C1 segment of cervical spinal cord (tissue), 14 donors: ENCODE measurements at places on chromosomes 2 and 18.

DNA sequence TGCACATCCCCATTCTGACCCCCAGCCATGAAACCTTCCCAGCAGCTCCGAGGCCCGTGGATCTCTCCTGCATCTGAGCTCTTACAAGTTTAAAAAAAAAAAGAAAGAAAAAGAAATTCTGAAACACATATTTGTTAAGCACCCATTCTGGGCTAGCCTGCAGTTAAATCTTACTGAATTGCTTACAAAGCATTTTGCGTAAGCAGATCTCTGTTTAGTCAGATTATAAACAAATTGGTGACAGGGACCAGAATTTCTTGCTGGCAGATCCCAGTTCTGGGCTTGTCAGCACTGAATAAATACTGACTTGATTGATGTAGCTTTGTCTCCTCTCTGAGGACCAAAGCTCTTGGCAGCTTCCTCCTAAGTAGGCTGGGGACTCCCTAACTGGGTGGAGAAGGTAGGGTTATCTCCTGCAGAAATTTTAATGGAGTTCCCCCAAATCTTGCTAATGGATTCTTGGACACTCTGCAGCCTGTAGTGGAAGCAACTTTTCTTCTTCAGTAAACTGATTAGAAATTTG, 160.9 kb downstream of the MIB1 start:
- DNase-seq, result no peak

DNA sequence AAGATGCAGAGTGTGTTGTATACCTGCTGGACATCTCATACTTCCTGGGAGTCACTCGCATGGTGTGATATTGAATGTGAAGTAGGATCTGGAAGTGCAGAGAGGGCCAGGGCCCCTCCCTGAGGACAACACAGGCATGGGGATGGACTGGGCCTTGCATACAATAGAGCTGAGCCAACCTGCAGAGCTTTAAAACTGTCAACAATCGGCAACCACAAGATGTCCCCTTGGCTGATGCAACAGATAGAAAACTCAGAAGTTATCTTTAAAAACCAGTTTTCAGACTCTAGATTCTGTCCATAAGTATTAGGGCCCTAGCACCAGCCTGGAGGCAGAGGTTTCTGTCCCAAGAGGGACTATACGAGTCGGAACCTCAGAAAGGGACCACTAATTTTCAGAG, 19.7 kb downstream of the EVA1A start:
- no peak for DNase-seq

DNA sequence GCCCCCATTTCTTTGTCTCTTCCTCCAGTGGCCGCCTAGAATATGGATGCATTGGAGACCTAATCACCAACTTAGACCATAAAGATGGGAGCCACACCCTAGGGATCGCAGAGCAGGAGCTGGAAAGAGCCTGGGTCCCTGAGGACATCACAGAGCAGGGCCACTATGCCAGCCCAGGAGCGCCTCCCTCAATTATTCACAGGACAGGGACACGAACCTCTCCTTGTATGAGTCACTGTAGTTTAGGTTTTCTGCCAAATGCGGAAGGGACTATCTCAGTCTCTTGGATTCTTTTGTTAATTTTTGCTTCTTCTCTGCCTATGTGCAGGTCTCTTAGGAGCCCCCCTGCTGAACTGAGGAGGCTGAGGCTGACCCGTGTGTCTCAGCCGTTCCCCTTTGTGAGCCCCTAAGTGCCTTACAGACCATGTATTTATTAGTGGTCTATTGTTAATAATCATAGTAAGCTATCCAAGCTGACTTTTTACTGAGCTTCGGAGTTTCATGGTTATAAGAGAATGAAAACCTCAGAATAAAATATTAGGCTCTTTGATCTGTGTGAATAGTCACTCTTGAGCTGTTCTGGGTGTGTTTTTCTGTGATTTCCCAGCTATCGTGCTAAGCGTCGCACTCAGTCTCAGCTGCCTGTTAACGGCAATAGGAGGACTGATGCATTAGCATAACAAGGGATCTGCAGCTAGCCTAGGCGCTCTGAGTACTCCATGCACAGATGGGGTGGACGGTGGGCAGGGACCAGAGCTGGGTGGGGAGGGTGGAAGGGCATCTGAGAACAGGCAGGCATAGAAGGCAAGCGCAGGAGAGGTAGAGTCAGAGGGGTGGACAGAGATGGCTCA, 12.7 kb upstream of the PTPN4 start:
- no peak for DNase-seq

DNA sequence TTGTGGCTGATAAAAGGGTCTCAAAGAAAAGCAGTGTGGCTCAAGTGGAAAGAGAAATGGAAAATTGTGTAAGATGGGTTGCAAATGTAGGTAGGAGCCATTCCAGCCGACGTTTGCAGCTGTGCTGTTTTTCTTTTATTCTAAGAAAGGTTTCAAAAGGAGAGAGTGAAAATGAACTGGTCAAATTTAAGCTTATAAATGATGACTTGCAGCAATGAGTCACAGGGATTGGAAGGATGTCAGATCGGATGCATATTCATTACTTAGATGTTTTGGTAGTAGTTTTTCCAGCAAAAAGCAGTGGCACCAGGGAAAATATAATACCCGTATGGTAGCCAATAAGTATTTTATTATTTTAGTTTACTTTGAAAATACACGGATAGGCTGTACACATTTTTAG, 79.1 kb downstream of the LRRTM4 start:
- DNase-seq, result no peak

DNA sequence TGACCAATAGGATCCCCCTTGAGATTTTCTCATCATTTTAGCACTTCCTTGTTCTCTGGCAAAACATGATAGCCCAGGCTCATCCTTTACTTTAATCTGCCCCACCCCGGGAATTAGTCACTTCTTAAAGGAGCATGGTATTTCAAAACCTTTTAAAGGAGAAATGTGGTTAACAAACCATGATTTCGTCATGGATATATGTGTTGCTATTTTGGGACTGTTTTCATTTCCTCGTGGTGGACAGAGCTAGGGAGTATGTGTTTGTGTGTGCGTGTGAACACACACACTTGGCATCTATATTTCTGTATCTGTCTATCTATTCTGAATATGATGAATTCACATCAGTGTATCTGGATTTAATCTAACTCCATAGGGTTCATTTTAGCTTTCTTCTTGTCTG, 128.1 kb downstream of the BIRC6 start:
- DNase-seq, result no peak

GRCh38 chr2:203867561-203868200, at the start of gene CTLA4:
Gene CTLA4 (plus strand): TSS chr2:203867771. CDS start chr2:203867943, 172 bp downstream.
- DNase-seq, result no peak

DNA sequence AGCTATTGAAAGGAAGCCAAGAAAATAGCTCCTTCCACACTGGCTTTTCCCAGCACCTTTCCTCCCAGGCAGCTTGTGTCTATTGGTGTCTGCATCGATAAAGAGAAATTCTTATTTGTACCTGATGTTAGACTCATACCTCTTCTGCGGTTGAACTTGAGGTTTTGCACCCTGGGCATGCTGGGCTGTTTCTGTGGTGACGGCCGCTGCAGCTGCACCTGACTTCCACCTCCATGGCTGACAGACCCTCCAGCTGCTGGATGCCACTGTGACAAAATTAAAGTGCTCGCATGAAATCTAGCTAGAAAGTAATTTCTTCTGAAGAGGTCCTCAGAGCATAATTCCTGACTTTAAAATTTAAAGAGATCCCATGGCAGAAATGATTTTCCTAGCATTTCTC, 6.6 kb downstream of the FECH start:
- DNase-seq, result no peak

GRCh38 chr2:23484275-23484674, 99.3 kb downstream of the KLHL29 start:
- DNase-seq, result no peak

DNA sequence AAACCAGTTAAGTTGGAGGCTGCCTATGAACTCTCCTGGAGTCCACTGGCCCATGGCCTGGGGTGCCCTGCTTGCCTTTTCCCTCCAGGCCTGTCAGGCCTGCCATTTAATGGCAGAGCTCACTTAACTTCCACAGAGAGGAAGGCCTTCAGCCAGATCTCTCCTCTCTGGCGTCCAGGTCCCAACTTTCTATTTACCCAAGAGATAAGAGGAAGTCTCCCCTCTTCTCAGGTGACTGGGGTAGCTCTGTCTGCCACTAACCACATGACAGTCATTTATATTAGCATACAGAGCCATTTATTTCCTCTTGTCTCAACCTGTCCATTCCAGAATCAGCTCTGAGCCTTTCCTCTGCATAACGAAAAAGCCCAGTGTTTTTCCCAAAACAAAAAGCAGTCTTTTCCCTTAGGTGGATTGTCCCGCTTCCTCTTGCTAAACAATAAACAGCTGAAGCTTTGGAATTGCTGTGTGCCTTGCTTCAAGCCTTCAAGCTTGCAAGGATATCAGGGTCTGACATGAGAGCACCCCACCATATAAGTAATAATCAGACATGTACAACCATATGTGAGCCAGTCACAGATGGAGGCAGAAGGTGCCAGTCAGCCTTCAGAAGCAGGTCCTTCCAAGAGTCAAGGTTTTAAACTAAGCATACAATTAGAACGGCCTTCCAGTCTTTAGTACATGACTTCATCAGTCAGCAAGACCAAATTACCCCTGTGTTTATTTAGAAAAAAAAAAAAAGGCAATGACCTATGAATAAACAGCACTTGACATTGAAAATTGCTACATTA, 71.2 kb upstream of the STPG4 start:
- DNase-seq, result no peak

DNA sequence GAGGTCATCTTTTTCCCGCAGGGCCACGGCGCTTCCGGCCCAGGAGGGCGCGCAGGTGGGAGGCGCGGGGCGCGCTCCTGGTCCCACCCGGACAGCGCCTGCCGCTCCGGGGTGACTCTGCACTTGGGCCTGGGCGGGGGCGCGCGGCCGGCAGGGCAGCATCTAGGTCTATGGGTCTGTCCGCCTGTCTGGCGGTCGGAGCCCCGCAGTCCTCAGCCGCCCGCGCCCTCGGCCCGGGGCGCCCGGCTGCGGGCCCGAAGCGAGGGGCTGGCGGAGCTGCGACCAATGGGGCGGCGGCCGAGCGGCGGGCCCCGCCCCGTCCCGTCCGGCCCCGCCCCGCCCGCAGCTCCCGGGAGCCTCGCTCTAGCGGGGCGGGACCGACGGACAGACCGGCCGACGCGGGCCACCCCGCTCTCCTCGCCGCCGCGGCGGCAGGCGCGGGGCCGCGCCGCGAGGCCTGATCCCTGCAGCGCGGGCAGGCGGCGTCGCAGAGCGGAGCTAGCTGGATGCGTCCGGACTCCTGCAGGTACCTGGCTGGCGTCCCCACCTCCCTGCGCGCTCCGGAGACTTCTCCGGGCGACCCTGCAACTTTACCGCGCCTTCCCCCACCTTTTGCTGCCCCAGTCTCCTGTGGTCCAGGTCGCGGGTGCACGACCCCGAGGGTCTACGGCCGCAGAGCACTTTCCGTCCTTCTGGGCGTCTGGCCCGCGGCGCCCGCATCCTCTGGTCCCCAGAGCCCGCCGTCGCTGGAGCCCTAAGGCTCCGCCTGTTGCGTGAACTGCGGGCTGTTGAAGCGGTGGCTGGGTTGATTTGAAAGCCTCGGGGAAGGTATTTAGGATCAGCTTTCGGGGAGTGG, at the start of gene KCNS3:
Gene KCNS3, plus strand, starts transcription at position 387 of the 856 bp plus-strand sequence. CDS start 52,342 bp downstream, outside the sequence.
- DNase-seq, result no peak

GRCh38 chr2:170354388-170354787, 176.4 kb downstream of the MYO3B start:
- DNase-seq, result no peak

GRCh38 chr2:190343089-190343535, 277 bp upstream of the INPP1 start:
- DNase-seq, result no peak

DNA sequence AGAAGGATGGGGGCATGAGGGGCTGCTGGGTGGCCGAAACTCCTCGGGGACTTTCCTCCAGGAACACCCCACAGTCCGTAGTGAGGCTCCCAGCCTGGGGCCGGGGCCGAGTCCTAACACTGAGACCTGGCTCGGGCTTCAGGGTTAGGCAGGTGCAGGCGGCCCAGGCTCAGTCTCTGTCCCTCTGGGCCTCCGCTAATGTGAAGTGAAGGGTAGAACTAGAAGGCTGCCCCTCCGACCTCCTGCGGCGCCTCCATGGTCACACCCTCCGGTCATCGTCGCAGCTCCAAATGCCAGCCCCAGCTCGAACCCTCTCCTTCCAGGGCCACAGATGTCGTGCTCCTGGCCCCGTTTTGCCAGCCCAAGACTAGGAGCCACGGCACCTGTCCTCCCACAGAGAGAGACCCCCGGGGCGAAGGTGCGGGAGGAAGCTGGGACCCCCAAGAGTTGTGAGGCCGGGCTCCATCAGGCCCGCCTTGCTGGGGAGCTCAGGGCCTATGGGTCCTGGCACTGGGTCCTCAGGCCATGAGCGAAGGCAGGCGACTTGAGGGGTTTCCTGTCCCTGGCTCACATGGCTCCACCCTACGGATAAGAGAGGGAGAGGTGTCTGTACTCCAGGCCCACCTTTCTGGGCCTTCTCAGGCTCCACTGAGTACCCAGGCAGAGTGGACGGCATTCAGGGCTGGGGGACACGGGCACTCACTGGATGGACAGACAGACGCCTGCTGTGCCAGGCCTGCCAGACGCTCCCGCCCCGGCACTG, 797 bp downstream of the ANO7 start:
- DNase-seq, result no peak

- no peak for DNase-seq
Measured at GRCh38 chr18:56019908-56020307, 431.9 kb upstream of the TCF4 start.

GRCh38 chr2:163665817-163666216, 70.0 kb downstream of the FIGN start:
- DNase-seq, result no peak

DNA sequence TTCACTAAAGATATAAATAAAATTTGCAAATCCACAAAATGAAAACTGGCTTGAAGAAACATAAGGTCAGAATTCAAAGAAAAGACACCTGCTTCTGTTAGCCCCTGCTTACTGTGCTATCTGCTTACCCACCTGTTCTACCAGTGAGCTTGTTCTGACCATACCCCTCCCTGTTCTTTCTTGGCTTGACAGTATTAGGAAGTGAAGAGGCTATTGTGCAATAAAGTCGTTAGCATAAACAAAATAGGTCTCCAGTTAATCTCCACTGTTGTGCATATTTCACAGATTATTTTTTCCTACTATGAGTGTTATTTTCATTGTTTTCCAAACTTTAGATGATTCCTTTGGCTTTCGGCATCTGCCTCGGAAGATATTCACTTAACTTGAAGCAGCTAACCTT, 322.1 kb downstream of the CCDC85A start:
- DNase-seq, result no peak

DNA sequence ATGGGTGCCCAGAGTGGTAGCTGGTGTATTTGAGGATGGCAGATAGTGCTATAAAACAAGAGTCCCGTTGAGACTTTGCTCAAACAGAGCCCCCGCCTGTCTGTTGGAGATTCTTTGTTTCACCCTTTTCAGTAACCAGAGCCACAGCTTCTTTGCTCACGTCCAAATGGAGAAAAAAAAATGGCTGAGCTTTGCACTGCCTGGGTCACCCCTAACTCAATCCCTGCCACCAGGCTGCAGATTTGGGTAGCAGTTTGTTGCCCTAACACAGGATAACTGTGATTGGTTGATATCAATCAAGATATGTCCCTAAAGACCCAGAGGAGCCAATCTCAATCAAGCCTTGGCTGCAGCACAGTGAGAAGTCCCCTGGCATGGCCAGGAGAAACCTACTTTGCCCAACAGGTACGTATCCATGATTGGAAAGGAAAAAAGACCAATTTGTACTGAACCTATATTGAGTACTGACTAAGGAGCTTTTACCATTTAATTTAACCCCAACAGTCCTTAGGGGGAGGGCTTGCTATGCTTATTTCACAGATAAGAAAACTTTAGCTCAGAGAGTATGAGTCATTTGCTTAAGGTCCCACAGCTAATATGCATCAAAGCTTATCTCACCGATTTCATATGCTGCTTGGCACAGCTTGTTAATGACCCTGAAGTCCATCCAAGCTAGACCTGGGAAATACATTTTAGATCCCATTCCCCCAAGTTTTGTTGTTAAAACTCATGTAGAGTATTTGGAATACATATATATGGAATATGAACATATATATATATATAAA, 72.0 kb upstream of the SH3BP4 start:
- DNase-seq, result no peak
